ENCODE measurements at places on chromosomes 6 and 20.

GRCh38 chr20:60246751-60247150 lies 288.5 kb downstream of the CDH26 start:
- DNase-seq: no peak

GRCh38 chr6:102327697-102328225 lies 934.3 kb downstream of the GRIK2 start:
- DNase-seq: no peak

DNA sequence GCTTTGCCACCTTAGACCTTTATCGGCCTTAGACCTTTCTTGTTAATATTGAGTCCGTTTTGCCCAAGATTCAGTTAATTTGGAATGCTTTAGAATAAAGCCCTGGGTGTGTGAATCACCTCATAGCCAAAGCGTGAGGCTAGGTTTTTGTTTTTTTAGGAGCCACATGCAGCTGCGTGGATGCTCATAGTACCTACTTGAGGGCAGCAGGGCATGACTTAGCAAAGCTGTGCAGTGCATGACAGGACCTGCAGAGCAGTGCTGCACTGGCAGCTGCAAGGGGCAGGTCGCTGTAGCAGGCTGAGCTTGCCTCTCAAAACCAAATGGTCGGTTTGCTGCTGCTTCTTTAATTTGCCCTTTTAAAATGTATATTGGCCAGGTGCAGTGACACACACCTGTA lies 116.1 kb downstream of the JAG1 start:
- no peak for DNase-seq

DNA sequence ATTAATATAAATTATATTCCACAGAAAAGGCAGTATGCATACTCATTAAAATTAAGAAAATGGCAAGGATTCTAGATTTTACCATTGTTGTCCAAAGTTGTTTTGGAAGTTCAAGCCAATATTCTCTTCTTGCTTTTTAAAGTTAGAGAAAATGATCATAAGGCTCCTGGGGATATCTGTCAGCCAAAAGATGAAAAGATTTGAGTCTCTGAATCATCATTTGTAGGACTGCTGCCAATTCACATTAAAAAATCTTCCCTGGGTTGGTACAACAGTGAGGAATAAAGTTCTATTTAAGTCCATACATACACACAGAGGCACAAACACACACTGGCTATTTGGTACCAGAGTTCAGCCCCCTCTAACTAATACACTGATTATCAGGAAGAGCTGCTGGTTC lies 620.1 kb downstream of the COL12A1 start:
- no peak for DNase-seq

GRCh38 chr6:40419377-40419776 lies 167.8 kb downstream of the LRFN2 start:
- no peak for DNase-seq

- no peak for DNase-seq
Measured at GRCh38 chr6:154238831-154239230, 117.8 kb downstream of the IPCEF1 start.

DNA sequence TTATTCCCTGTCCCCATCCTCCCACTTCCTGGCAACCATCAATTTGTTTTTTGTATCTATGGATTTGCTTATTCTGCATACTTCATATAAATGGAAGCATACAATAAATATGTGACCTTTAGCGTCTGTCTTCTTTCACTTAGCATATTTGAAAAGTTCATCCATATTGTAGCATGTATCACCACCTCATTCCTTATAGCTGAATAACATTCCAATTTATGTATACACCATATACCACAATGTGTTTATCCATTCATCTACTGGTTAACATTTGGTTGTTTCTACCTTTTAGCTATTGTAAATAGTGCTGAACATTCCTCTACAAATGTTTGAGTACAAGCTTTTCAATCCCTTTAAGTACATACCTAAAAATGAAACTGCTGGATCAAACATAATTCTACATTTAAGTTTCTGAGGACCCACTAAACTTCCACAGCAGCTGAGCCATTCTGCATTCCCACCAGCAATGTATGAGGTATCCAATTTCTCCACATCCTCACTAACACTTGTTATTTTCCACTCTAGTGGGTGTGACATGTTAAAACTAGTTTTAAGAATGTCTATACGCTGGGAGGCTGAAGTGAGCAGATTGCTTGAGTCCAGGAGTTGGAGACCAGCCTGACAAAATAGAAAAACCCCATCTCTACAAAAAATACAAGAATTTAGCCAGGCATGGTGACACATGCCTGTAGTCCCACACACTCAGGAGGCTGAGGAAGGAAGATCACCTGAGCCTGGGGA lies 32.9 kb downstream of the NUDT3 start:
- no peak for DNase-seq

GRCh38 chr6:19603721-19604120 lies 233.4 kb upstream of the ID4 start:
- DNase-seq: no peak

- DNase-seq: no peak
Measured at GRCh38 chr6:149347067-149347466, 29.6 kb downstream of the TAB2 start.

DNA sequence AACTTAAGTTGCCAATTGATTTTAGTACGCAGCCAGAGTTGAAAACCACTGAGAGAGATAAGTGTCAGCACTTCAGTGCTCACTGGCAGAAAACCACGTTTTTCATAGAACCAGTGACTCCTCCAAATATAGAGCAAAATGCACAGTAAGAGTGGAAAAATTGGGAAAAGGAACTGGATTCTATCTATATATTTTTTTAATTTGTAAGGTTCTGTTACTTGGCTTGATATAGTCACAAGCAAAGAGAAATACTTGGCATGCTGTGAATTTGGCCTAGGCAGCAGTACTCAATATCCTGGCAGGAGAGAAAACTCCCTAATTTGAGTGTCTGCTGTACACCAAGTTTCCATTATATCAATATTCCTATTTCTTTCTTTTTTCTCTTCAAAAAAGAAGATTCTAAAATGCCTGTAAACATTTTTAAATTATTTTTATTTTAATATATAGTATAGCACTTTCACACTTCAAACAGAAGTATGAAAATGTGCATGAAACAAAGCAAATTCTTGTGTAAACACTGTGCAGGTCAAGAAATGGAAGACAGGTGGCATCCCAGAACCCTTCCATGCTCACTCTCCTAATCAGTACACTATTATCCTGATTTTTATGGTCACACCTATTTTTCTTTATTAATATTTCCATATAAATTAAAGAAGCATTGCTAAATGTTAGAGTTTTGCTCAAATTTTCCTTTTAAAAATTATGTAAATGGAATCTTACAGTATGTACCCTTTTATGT lies 561.8 kb upstream of the RNF217 start:
- DNase-seq: no peak

Measured in neuronal stem cell (in vitro differentiated cells).